ENCODE measurements at places on chromosomes 5 and 9. TPM values are rescaled to one million over a fixed set of nuclear protein-coding genes. Genes with fewer than 3 reads are reported as not detected.

DNA sequence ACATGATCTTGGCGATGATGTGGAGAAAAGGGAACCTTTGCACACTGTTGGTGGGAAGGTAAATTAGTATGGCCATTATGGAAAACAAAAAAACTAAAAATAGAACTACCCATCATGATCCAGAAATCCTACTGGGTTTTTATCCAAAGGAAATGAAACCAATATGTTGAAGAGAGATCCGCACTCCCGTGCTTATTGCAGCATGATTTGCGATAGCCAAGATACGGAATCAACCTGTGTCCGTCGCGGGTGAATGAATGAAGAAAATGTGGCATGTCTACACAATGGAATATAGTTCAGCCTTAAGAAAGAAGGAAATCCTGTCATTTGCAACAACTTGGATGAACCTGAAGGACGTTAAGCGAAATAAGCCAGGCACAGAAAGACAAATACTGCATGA lies 84.5 kb downstream of the TTLL11 start:
- H3K4me1 ChIP-seq, result no peaks in the 10 kb centered on the region
- no peaks in the 10 kb centered on the region for H3K36me3 ChIP-seq
- H3K27ac ChIP-seq, result no peak overlapping the region

DNA sequence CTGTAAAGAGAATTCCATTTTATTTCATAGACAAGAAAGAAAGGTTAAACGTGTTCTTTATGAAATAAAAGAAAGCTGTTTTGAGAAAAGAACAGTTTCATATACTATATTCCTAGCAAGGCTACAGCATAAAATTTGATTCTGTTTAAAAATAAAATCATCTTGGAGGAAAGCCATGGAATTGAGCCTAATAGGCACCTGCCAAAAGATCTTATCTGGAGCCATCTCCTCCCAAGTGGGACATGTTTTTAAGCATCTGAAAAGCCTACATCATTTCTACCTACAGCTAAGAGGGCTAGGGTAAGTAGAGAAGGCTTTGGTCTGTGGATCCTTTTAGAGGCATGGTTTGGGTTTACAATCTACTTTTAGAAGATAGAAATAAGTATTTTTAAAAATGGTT lies 89.3 kb downstream of the GAS1 start:
- H3K36me3 ChIP-seq, result no peaks in the 10 kb centered on the region
- H3K4me1 ChIP-seq, result no peaks in the 10 kb centered on the region
- H3K27ac ChIP-seq, result no peak overlapping the region
- DNase-seq, result no peak
- H3K4me3 ChIP-seq, result no peak overlapping the region

- no peaks in the 10 kb centered on the region for H3K36me3 ChIP-seq
- H3K4me1 ChIP-seq, result no peaks in the 10 kb centered on the region
- no peak for DNase-seq
Measured at GRCh38 chr5:133663397-133664054, 51.2 kb upstream of the FSTL4 start.

DNA sequence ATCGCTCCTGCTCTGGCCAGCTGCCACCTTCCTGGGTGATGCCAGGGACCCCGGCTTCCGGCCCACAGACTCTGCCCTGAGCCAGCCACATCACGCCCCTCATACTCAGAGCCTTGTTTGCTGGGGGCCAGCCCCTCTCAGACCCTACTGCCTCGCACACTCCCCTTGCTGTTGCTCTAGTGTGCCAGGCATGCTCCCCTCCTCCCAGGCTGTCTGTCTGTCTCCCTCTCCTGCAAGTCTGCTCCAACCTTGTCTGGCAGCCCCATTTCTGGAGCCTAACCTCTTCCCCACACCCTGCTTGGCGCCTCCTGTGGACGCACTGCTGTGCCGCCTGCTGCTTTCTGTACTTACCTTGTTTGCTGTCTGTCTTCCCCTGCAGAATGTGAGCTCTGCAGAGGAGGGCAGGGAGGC lies 184.7 kb downstream of the HSPA4 start:
- no peaks in the 10 kb centered on the region for H3K36me3 ChIP-seq
- DNase-seq, result no peak
- H3K27ac ChIP-seq, result no peak overlapping the region
- no peak overlapping the region for H3K4me3 ChIP-seq
- H3K27me3 ChIP-seq, result peaks cover 3% of the 10 kb centered on the region

SPINK6 gene
- not detected for total RNA-seq

PTAR1 gene
- total RNA-seq, result 47.5 TPM

ZNF454 gene
- not detected for total RNA-seq

RASEF gene
- not detected for total RNA-seq

All from activated T-helper 1 cell treated with anti-CD3 and anti-CD28 coated beads, Interleukin-12 subunit alpha, Interleukin-12 subunit beta, Interleukin-2, Interleukin-4 antibody, amounts not matched to agents 30 ng/mL and 10 ng/mL and 1 ng/mL, durations not matched to agents 14 hours and 24 hours and 36 hours (primary cell).